ENCODE measurements at places on chromosomes 11 and 22.
A peak's percentile ranks its signal among the peaks of the same experiment; 100 is the strongest.

DNA sequence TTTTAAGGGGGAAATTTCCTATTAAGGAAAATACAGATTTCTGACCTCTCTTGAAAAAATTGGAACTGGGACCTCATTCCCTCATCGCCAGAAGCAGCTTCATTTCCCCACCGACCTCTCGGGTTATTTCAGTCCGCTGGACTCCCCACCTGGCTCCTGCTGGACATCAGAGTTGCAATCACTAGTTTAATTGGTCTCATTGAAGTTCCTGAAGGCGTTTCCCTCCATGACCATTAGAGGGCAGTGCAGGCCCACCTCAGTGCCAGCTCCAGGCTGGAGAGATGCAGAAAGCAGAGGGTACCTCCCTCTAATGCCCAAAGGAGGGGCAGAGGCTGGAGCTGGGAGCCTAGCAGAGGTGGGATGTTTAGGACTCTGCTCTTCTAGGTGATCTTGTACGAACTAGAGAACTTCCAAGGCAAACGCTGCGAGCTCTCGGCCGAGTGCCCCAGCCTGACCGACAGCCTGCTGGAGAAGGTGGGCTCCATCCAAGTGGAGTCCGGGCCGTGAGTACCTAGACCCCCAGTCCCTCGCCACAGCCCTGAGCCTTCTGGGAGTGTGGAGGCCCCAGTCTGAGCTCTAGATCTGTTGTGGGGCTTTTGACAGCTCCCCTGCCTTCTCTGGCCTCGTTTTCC lies 2.7 kb downstream of the CRYBB3 start:
- DNase-seq = peak; percentile 43

- DNase-seq = no peak
Measured at GRCh38 chr11:115630214-115630613, 126.0 kb upstream of the CADM1 start.

GRCh38 chr11:125075900-125076317 lies 12.8 kb downstream of the SLC37A2 start:
- no peak for DNase-seq

- DNase-seq = peak; percentile 46
Measured at GRCh38 chr11:64844330-64845128, at the start of gene CDC42BPG. CDC42BPG (minus strand) TSS chr11:64844653; CDS start chr11:64844569, 84 bp downstream.

DNA sequence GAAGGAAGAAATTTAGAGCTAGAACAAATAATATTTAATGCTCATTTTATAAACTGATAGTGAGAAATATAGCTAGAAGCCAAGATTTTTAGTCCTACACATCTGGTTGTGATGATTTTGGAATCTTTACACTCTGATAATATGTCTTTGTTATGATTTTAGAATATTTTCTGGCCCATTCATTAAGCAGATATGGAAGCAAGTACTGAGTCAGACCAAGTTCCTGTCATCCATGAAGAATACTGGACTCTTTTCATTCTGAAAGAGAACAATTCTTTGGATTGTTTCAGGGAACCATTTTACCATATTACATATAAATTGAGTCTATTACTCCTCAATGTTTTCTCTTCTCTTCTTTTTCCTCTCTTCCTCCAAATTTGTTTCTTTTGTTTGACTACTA lies 227.4 kb downstream of the TMEM135 start:
- peak; percentile 71 for DNase-seq

- DNase-seq = no peak
Measured at GRCh38 chr11:131686836-131687235, 316.4 kb downstream of the NTM start.

DNA sequence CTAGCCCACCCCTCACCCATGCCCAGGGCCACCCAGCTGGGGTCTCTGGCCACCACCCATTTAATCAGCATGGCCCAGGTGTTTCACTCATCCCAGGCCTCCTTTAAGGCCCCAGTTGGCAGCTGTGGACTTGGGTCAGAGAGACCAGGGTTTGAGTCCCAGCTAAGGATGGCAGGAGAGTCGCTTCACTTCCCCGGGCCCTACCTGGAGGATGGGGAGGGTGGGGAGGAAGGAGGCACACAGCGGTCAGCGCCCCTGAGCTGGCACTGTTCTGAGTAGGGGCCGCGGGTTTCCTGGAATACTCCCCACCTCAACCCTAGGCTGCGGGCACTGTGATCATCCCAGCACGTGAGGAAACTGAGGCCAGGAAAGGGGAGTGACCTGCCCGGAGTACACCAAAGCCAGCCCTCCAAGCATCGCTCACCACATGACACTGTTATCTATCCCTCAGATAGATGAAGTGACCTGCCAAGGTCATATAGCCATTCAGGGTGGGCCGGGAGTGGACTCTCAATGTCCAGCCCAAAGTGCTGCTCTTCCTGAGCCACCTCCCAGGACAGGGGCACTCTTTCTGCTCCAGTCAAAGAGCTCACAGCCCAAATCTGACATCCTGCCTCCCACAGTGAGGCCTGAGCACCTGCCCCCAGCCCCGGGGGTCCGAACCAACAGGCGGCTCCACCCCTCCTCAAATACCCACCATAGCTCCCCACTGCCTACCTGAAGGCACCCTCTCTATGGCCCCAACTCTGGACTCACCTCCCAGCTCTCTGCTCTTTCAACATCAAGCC lies 3.4 kb upstream of the ATP5MGL start:
- DNase-seq = no peak

- DNase-seq = no peak
Measured at GRCh38 chr22:25940479-25940878, 198.5 kb downstream of the MYO18B start.

GRCh38 chr11:113184498-113184897 lies 129.9 kb upstream of the TTC12 start:
- DNase-seq = peak; percentile 56

DNA sequence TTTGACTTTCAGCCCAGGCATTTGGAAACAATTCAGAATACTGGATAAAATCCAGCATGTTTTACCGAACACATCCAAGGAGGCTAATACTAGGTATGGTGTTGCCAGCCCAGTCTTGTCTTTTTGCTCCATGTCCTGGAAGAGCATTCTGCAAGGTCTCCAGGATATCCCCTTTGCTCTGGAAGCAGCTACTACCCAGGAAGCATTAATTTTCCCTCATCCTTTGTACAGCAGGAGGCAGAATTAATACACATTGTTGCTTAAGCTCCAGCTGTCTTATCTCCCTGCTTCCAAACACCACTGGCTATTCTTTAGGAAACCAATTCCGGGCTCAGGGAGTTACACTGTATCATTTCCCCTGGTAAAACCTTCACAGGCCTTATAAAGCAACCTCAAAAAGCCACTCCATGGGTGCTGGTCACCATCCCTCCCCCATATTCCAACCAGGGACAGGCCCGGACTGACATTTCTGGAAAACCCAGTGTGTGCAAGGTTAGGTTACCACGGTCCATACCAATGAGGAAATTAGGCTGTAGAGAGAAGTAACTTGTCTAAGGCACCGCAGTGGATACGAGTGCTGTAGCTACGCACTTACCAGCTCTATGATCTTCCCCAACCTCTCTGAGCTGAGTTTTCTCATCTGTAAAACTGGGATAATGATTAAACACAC lies 1.5 kb upstream of the UBASH3B start:
- DNase-seq = peak; percentile 60

DNA sequence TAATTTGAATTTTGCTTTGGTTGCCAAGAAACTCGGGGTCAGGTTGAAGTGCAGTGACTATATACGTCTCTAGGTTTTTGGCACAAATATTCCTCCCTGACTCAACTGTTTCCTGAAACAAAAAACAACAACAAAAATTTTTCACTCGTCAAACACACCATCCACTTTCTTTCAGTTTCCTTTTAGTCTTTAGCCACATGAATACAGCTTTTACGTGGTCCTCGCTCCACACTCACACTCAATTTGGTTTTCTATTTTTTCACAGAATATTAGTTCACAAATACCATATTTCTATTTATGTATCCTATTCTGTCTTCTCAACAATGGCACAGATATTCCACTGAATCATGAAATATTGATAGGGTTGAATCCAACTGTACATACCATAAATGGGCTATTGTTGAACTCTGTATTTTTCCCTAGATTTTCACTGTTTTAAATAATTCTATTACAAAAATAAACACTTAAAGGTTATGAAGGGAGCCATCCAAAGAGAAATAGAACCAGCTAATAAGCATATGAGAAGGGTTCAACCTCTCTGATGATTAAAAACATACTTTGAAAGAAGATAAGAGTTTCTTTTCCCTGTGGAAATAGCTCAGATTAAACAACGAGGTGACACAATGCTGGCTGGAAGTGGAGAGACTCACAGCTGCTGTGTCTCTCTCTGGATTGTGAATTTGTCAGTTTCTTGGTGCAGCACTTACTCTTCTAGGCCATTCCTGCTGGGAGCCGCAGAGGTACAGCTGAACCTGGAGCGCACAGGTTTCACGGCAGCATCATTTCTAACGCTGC lies 5.1 kb upstream of the FBLN1 start:
- DNase-seq = peak; percentile 63

GRCh38 chr11:31240340-31240904 lies 129.1 kb downstream of the DCDC1 start:
- peak; percentile 33 for DNase-seq

GRCh38 chr11:115963156-115963555 lies 458.9 kb upstream of the CADM1 start:
- DNase-seq = no peak

- DNase-seq = peak; percentile 97
Measured at GRCh38 chr22:45105281-45105702, 58.4 kb upstream of the NUP50 start.

- no peak for DNase-seq
Measured at GRCh38 chr11:117573326-117573725, 223.7 kb downstream of the DSCAML1 start.

- peak; percentile 53 for DNase-seq
Measured at GRCh38 chr11:73916435-73916834, 34.4 kb upstream of the DNAJB13 start.

- DNase-seq = no peak
Measured at GRCh38 chr11:23767576-23767975, 729.3 kb upstream of the LUZP2 start.

DNA sequence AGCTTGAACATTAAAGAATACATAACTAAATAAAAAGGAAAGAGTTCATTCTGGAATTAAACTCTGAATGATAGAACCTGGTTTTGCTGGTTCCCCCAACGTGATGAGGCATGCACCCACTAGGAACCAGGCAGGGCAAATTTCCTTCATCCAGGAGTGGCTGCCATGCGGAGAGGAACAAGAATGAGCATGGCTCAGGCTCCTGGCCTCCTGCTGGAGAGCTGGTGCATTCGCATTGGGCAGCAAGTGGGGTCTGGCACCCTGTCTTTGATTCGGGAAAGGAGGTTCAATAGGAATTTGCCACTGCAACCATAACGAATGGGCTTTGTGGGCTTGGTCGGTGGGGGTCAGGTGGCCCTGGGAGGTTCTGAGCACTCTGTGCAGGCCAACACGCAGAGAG lies 169.8 kb upstream of the TENM4 start:
- no peak for DNase-seq

GRCh38 chr11:33476945-33477606 lies 219.9 kb downstream of the HIPK3 start:
- peak; percentile 50 for DNase-seq

DNA sequence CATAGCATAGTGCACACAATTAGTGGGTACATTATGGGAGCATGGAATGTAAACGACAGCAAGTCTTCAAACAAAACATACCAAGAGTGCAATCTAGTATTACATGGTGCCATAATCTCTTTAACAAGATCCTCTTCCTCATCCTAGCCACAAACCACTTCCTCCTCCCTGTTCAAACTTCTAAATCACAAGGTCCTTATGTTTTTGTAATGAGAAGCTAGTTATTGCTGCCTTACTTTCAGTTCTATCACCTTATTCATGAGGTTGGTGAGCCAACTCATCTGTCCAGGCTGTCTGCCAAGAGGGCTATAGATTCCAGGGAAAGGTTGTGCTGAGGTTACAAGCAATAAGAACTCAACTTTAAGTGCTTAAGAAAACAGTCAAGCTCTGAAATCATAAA lies 195.4 kb upstream of the ARHGAP20 start:
- DNase-seq = peak; percentile 98

GRCh38 chr11:9875862-9876261 lies 212.0 kb downstream of the SWAP70 start:
- no peak for DNase-seq

- DNase-seq = no peak
Measured at GRCh38 chr11:26580929-26581328, 8.9 kb upstream of the MUC15 start.

- no peak for DNase-seq
Measured at GRCh38 chr22:25661073-25661472, 80.9 kb upstream of the MYO18B start.

DNA sequence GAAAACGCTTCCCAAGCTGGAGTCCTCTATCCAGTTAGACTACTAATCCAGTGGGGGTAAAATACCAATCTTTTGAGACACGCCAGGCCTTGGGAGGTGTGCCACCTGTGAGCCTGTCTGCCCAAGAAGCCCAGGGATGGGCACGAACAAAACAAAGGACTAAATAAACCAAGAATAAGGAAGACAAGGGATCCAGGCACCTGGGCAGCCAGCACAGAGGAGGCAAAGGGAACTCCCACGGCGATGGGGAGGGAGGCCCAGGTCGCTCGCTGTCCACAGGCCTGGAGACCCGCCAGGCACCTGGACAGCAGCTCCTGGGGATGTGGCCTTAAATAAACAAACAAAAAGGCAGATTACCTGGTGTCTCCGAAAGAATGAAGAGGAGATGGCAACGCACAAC lies 31.4 kb downstream of the LRFN4 start:
- DNase-seq = no peak

DNA sequence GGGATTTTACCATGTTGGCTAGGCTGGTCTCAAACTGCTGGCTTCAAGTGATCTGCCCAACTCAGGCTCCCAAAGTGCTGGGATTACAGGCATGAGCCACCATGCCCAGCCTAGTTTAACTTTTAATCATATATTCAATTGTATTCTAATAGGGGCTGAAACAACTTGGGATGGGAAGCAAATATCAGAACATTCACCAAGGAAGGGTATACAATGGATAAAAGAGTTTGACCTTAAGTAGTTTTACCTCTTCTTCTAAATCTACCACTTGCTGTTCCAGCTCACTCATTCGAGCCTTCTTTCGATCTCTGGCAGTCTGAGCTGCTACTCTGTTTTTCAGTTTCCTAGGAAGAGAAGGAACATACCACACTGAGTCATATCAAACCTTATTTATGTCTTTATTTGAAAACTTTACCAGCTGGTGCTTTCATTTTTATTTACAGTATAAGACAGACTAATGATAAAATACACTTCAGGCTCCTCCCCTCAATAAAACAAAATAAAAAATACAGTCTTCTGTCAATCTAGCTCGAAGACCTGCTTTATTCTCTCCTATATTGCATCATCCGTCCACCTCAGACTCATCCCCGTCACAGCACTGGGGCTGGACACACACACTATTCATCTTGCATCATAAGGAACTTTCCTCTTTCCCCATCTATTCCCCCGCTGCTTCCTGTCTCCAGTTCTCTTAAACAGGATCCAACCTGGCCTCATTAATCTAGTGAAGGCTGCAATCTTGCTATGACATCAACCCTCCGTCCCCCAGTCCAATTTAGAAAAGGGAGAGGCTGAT lies 1.4 kb downstream of the XBP1 start:
- DNase-seq = peak; percentile 96

GRCh38 chr11:134742956-134743819 lies 331.1 kb upstream of the B3GAT1 start:
- DNase-seq = no peak
